ENCODE measurements at places on chromosomes 1 and 21.
A peak's percentile ranks its signal among the peaks of the same experiment; 100 is the strongest.

- ATAC-seq: peak; percentile 71
Observed at GRCh38 chr1:52041551-52042185, 8.1 kb upstream of the KTI12 start.

DNA sequence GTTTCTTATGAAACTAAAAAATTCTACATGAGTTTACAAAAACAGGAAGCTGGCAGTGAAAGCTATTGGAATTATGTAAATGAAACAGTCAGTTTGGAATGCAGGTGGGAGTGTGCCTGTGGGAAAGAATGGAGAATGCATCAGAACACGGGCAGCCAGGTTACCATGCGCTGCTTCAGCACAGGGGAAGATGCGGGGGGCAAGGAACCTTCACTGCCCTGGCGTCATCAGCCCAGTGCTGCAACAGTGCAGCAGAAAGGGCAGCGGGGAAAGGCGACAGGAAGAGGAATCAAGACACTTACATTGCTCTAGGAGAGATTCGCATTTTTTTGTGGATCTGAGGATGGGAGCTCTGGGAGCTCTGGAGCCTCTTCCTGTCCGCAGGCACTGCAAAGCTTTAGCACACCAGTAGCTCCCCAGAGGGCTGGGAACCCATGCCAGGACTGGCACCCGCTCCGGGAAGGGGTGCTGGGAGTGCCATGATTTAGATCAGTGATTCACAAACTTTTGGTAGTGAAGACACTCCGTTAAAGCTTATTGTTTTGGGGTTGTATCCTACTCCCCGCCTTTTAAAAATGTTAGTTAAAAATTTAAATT, 64.1 kb upstream of the WDR26 start:
- ATAC-seq: peak; percentile 53

DNA sequence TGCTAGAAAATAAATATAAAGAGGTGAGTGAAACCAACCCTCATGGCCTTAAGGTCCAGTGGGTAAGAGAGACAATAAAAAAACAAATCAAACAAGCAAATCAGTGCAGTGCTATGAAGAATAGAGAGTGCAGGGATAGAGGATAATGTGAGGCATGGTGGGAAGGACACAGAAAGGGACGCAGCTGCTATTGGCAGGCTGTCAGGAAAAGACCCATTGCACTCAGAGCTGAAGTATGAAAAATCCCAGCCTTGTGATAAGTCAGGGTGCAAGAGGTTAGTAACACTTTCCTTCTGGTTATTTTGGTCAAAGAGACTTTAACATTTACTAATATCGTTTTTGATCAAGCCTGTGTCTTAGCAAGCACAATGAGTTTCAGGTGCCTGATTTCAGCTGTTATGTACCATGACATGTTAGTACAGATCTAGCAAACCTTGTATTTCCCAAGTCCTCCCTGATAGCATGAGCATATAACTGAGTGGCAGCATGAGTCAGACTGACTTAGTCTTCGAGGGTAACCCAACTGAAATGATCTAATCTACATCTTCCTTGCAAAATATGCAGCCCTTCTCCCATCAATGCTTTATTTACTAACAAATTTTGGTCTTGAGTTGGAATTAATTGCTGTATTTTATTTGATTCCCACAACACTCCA, 31.7 kb downstream of the CHML start:
- ATAC-seq: peak; percentile 65

- ATAC-seq: no peak
Observed at GRCh38 chr1:234234199-234234598, 139.1 kb upstream of the COA6 start.

DNA sequence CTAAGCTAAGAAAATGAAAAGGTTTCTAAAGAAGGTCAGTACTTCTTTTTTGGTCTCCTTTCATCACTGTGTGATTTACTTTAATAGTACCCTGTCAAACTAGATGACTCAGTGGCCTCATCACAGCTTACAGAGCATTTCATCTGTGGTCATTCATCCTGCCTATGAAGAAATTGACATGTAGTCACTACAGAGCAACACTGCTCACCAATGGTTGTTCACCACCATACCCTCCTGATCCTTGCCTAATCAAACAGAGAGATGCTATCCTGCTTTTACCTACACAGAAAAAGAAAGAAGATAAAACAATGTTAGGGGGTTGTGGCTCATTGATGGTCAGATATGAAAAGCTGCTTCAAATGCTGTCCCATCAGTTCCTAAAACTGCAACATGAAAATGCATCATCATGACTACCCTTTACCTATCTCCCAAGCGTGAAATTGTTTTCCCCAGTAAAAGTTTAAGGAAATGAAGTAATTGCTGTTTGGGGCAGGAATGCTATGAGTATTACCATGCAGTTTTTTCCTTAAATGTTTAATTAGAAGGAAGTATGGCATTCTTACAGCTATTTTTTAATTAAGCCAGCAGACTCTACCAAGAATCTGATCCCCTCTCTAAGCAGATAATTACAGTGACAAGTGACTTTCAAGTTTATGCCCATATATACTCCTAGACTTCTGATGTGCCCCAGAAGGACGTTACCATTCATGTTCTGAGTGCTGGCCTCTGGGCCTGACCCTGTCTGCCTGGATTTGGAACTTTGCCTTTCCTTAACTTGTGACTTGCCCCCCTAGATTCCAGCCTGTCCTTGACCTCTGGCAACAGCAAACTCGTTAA, 46.1 kb upstream of the FBXO28 start:
- peak; percentile 85 for ATAC-seq

DNA sequence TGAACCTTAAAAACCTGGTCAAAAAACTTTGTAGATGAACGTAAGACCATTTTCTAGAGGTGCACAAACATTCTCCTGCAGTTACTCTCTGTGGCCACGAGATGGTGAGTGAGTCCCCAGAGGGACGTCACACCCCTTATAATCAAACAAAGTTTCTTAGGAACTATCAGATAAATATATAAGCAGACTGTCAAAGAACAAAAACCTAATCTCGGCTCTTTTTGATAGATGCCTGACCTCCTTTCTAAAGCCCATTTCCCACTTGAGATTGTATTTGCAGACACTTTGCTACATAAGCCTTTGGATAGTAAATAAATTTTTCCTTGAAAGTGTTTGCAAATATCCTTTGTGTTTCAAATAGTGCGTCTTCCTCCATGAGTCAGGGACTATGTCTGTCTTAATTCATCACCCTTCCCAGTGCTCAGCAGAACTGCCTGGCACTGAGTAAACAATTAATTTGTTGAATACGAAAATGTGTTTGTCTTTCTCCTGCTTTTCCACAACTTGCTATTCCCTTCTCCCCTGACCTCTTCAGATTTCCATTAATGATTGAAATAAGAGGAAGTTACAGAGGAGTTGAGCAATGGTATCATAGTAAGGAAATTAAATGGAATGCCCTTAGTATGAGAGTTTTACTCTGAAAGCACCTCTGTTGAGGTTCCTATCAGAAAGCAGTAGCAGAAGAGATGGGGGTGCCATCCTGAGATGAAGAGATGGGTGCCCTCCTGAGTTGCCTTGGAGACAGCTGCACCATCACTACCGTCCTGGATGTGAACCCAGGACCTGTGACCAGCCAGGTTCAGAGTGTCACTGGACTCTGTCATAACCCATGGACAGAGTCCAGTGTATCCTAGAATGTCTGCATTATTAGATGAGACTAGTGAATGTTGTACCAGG, 57.8 kb upstream of the RAVER2 start:
- peak; percentile 76 for ATAC-seq

DNA sequence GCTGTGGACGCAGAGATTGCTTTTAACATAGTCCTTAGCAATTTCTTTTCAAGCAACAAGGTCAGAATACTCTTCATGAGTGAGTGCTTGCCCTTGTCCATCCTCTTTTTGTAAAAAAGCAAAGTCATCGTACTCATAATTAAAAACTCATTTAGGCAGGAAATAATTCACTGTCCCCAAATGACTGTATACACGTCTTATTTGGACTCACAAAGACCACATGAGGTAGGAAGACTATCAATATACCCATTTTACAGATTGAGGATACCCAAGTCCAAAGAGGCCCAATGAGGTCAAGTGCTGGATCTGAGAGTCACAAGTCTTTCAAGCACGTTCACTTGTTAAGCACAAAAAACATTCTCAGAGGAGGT, 13.2 kb downstream of the ITPKB start:
- ATAC-seq: no peak

DNA sequence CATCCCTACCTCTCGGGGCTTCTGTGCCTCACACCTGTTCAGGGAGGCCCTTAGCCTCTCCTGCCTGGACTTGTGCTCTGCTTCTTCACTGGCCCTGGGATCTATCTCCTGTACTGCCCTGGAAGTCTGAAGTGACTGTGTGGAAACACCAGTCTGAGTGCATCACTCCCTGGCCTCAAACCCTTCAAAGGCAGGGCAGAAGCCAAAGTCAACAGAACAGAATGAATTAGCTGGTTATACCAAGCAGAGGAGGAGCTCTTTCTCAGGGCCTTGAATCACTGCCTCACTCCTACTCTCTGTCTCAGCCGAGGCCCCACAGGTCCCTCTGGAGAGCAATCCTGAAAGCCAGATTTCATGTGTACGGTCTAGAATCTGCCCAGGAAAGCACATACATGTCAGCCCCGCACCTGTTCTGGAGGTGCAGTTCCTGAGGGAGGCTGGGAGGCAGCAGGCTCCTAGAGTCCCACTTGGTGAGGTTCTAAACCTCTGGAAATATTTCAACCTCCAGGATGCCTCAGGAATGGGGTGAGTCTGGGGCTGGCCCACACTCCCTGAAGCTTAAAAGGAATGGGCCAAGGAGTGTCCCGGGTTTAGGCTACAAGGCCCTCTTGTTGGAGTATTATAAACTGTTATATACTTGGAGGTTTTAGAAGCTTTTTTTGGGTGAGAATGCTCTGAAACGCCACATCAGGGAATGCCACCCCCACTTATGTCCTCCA, 98.3 kb downstream of the ABCA4 start:
- peak; percentile 72 for ATAC-seq

- no peak for ATAC-seq
Observed at GRCh38 chr1:59113876-59114457, 182.9 kb upstream of the FGGY start.

DNA sequence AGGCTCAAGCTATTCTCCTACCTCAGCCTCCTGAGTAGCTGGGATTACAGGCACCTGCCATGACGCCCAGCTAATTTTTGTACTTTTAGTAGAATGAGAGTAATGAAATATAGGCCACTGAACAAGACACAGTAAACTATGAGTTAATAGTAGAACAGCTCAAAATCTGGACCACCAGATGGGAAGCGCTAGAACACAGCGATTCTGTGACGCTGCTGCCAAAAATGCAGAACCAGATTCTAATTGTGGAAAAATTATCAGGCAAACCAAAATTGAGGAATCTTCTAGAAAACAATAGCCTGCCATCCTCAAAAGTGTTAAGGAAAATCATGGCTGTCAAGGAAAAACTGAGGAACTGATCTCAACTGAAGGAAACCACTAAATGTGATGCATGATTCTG, 111.4 kb upstream of the TIAM1 start:
- no peak for ATAC-seq

- no peak for ATAC-seq
Observed at GRCh38 chr1:12171206-12172041, 4.6 kb downstream of the TNFRSF1B start.

DNA sequence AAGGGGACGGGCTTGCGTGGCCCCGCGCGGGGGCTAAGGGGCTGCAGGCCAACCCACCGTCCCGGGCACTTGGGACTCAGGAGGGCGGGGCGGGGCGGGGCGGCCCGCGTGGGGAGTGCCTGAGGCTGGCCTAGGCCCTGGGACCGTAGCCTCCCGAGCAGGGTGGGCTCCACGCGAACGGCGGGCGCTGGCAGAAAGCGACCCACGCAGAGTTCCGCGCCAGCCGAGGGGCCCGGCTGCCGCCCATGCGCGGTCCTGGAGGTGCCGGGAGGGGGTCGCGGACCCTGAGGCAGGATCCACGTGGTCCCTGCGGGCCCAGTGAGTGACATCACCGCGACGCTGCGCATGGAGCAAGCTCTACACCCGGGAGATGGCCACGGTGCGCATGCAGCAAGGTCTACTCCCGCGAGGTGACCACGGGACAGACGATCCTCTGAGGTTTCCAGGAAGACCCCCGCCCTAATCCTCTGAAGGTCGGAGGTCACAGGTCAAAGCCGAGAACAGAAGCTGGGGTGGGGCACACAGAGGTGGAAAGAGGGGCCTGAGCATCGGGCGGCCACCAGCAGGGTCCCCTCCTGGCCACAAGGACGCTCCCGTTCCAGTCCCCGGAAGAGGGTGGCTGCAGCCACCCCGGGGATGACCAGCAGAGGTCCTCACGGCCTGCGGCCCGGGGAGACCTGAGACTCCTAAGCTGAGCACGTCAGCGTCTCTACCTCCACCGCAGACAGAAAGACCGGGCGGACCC, 13.5 kb upstream of the SLC19A1 start:
- peak; percentile 76 for ATAC-seq

- ATAC-seq: no peak
Observed at GRCh38 chr1:4965346-4966075, 311.1 kb downstream of the AJAP1 start.

GRCh38 chr1:98793136-98793535, 131.6 kb downstream of the SNX7 start:
- ATAC-seq: no peak

DNA sequence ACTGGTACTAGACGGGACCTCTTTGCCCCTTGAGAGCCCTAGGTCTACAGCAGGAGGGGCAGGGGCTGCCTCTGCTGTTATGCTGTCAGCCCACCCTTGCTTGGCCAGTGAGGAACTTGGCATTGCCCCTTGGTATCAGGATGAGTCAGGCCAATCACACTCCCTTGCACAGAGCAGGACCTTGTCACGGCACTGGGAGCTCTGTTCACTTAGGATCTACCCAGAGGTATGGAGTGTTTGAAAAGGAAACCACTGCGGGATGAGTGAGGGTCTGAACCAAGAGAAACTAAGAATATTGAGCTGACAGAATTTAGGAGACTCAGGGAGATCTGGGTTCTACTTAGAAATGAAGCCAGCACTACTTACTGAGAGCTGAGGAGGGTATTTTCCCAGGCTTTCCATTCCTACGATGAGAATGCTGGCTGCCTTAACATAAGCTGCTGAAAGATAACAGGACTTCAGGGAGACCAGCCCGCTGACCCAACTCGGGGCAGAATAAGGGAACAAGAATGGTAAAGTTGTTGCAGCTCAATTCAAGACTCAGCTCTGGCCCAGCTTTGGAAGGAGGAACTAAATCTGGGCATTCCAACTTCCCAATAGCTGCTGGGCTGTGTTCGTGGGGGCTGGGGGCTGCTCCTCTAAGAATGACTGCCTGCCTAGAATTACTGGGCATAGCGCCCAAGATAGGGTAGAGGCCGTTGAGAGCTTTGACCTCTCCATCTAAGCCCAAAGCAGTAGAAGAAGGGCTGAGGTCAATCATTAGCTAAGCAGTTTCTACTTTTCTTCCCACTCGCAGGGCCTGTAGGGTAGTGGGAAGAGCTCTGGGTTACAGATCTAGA, 1.5 kb downstream of the FABP3 start:
- ATAC-seq: no peak

Data from esophagus mucosa (tissue), 1 donor.